Small intestine (tissue), 16 donors: ENCODE measurements at places on chromosomes 1 and 21. TPM values are rescaled to one million over a fixed set of nuclear protein-coding genes. Genes with fewer than 3 reads are reported as not detected.

The SAMSN1 gene
- 3.1 TPM for polyA plus RNA-seq

The SERPINC1 gene
- polyA plus RNA-seq: 0.89 TPM

The TMEM54 gene
- 221 TPM for polyA plus RNA-seq

The CDCA8 gene
- 10.6 TPM for polyA plus RNA-seq

DNA sequence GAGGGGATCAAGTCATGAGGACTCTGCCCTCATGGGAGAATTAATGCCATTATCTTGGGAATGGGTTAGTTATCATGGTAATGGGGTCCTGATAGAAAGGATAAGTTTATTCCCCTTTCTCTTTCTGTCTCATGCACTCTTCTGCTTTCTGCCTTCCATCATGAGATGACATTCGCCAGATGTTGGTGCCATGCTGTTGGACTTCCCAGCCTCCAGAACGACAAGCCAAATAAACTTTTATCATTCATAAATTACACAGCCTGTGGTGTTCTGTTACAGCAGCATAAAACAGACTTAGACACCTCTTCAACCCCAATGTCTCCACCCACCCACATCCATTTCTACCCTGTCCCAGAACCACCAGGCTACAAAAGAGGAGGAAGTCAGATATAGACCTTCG, 11.9 kb upstream of the IGFN1 start:
- no peak for DNase-seq
- H3K4me1 ChIP-seq: no peaks in the 10 kb centered on the region
- H3K27ac ChIP-seq: no peak overlapping the region
